ENCODE measurements at places on chromosomes 7 and 10.

GRCh38 chr7:20164425-20165145, 52.6 kb downstream of the MACC1 start:
- no peak for DNase-seq

DNA sequence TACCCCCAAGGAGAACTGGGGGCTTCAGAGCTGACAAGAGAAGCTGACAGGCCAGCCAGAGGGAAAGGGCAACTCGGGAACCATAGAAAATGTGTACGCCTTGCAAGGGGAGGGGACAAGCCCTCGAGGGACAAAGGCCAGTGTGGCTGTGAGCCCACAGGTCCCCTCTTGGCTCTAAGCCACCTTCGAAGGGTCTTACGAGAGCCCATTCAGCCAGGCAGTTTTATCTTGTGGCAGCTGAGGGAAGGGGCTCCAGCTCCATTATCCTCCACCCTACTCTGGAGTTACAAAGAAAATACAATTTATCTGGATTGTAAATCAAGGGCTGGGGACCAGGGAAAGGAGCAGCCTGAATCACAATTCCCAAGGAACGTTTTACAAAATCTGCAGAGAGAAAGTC, 159.5 kb upstream of the ZMIZ1 start:
- DNase-seq: no peak

DNA sequence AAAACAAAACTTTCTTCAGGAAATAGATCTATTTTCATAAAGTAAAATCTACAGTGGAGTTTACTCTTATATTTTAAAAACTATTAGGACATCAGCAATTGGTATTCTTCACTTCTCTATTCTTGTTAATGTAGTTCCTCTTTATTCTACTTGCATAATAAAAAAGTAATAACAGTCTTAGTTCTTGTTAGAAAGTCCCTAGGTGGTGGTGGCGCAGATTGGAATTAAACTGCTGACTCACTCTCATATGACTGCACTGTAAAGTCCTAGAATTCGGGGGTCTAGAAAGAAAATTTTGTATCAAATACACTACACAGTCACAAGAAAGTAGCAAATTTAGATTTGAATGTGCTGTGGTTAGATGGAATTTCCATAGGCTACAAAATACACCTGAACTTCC, 44.6 kb upstream of the TES start:
- DNase-seq: no peak

- no peak for DNase-seq
Measured at GRCh38 chr7:27960415-27960814, 220.2 kb downstream of the JAZF1 start.

DNA sequence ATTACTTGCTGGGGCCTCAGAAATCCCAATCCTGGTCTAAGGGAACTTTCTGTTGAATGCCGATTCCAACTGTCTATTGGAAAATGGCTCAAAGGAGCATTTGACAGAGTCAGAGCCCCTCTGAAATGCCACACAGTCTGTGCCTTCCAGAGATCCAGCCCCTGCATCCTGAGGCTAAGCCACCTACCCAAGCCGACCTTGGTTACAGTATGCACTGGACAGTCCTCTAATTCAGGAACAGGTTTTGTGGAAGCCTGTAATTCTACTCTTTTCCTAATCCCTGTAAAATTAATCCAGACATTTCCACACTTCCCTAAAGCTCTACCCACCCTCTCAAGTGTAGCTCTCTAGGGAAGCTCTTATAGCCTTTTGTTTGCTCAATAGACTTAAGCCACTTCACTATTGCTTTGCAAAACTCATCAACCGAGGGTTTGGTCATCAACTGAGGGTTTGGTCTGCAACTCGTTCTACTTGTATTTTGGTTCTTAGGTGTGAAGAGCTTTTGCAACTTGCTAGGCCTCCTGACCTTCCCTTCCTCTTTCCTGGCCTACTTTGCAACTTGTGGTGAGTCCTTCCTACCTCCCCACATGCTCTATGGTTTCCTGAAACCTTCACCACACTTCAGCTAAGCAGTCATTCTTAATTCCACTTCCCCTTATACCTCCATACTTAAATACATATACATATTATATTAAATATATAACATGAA, 364.8 kb downstream of the SFMBT2 start:
- peak; percentile 54 for DNase-seq

DNA sequence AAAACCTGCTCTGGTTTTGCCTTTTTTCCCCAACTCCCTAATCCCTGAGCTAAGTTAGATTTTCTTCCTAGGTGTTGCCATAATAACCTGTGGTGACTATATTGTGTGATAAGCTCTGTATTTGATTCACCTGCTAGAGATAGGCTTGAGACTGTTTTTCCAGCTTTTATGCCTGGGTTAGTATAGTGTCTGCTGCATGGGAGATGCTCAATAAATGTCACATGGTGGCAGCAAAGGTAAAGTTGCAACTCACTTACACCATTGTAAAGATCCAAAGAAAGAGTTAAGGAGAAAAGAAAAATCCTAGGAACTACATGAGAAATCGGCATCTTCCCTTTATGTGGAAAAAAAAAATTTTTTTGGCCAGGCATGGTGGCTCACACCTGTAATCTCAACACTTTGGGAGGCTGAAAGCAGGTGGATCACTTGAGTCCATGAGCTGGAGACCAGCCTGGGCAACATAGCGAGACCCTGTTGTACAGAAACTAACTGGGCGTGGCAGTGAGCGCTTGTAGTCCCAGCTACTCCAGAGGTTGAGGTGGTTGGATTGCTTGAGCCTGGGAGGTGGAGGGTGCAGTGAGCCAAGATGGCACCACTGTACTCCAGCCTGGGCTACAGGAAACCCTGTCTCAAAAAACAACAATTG, 3.7 kb downstream of the CCNJ start:
- no peak for DNase-seq

GRCh38 chr10:106582291-106582690, 582.2 kb downstream of the SORCS1 start:
- DNase-seq: no peak

DNA sequence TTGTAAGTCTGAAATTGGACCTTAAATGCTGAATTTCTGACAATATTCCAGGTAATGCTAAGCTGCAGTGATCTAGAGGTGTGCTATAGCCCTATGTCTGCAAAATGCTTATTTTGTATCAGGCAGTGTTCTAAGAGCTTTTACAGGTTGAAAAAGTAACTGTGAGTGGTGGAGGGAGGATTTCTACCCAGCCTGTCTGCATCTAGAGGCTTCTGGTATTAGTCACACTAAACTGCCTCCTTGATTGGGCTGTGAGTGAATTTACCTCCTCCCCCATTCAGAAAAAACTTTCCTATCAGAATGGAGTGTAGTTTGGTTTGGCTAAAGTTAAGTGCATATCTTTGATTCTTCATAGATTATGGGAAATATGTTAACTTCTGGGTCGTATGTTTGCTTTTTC, 56.8 kb downstream of the BBS9 start:
- no peak for DNase-seq

Data from CD4-positive, alpha-beta T cell treated with Interleukin-21 for 1 hour (primary cell).